ENCODE measurements at places on chromosomes 1 and 21.

DNA sequence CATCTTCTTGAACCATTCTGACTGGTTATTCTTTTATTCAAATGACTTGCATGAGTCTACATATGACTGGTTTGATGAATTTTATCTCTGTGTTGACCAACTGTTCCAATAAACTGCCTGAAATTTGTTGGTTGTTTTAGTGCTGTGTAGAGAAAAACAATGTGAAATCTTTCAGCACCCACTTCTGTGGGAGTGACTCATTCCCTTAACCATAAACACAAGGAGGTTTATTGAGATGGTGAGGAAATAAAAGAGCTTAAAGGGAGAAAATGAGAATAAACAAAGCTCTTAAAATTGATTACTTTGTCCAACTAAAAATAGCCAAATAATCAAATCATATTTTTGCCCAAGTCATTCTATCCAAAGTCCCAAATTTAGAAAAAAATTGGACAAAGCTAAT lies 341.1 kb downstream of the TGFB2 start:
- no peak for DNase-seq

DNA sequence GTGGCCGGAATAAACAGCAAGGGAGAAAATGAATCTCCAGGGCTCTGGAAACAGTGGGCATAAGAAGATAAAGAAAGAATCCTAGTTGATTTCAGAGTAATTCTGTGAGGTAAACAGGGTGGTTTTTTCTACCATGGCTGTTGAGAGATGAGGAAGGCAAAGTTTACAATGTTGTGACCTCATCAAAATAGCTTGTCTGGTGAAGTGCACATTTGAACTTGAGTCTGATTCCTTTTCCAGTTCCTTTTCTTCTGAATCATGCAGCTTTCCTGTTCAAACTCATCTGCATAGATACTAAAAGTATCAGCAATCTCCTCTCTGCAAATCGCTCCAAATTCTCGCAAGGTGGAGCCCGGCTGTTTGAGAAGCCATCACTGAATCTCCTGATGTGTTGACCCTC lies 161.7 kb downstream of the PLPP3 start:
- DNase-seq, result no peak

- no peak for DNase-seq
These were observed 704 bp downstream of the ALG6 start for GRCh38 chr1:63368131-63368530.

DNA sequence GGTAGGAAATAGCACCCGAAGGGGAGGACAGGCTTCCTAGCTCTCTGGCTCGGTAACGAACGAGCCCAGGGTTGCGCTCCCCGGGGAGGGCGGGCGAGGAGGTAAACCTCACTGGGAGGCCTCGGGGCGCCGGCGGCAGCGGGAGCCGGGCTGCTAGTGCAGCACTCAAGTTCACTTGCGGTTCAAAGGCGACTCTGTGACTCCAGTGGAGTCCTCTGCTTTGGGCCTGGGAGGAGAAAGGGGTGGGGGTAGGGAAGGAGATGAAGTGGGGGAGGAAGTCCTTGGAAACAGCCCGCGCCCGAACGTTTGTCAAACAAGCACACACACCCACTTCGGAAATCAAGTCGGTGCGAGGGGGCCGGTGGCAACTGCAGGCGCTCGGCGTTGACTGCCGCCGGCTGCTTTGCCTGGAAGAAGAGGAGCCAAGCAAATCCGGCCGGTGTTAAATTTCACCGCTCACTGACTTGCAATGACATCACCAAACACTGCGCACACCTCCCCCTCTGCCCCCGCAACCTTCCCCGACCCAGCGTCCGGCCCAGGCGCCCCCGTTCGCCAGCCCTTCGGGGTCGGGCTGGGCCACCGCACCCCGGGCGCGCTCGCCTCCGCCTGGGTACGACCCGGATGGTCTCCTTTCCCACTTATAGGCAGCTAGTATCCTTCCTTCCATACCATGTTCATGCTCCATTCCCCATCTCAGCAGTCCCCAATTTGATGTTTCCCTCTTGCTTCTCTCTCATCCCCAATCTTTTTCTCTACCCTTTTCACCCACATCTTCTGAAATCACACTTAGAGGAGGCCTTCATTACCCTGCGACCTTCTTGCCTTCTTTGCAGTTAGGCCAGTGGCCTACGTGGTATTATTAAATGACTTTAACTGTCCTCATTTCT lies at the start of gene COL24A1:
Gene COL24A1 (minus strand): TSS at position 207 of the 890 bp plus-strand sequence. CDS start 376 bp downstream, outside the sequence.
- DNase-seq, result no peak

GRCh38 chr1:59742526-59742925 lies 72.2 kb upstream of the HOOK1 start:
- DNase-seq, result no peak

DNA sequence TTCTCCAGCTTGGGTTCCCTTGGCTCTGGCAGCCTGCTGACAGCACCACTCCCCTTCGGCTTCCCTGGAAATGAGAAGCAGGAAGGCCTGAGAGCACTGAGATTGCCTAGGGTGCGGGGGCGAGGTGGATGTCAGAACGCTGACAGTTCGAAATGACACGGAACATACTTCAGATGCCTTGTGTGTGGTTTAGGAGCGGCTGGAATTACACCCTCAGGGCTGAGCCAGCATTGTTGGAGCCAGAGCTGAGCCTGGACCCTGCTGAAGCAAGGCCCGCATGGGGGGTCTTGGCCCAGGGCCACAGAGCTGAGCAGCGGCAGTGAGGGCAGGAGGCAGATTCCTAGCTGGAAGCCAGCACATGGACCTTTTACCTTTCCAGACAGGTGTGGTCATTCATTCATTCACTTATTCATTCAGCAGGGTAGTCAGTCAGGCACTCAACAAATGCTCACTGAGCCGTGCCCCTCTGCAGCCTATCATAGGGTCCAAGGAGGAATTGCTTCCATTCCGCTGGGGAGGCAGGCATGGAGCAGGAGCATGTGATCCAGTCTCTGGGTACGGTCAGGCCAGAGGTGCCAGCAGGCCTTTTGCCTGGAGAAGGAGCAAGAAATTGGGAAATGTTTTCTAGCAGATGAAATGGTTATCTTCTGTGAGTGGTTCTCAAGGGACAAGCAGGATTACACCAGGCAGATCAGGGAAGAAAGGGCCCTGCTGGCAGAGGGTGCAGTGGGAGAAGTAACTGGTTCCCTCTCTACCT lies 6.6 kb upstream of the FOXE3 start:
- DNase-seq, result no peak

Measured in epithelial cell of prostate (primary cell).